NCI-H1092 treated with DMSO at 0.1 percent for 48 hours (cell line): ENCODE measurements at places on chromosomes 3 and 15.
A peak's percentile ranks its signal among the peaks of the same experiment; 100 is the strongest.

DNA sequence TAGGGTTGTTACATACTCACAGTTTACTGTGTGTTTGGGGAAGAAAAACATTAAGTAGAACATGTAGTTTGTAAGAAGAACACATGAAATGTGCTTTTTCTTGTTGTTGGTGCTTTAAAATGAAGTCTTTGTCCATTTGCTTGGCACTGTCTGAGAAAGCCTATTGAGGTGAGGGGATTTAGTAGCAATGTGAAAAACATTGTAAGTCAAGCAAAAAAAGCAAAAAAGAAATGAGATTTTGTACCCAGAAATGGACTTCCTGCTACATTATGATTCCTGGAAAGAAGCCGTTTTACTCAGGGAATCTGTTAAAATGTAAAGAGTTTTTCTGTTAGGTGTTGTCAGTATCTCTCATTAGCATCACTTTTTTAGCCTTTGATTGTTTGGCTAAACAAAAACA is 59.9 kb downstream of the KAT2B start:
- DNase-seq: no peak

GRCh38 chr3:79159736-79160135 is 608.1 kb downstream of the ROBO1 start:
- no peak for DNase-seq

- DNase-seq: no peak
Measured at GRCh38 chr3:47930979-47931378, 85.2 kb downstream of the MAP4 start.

DNA sequence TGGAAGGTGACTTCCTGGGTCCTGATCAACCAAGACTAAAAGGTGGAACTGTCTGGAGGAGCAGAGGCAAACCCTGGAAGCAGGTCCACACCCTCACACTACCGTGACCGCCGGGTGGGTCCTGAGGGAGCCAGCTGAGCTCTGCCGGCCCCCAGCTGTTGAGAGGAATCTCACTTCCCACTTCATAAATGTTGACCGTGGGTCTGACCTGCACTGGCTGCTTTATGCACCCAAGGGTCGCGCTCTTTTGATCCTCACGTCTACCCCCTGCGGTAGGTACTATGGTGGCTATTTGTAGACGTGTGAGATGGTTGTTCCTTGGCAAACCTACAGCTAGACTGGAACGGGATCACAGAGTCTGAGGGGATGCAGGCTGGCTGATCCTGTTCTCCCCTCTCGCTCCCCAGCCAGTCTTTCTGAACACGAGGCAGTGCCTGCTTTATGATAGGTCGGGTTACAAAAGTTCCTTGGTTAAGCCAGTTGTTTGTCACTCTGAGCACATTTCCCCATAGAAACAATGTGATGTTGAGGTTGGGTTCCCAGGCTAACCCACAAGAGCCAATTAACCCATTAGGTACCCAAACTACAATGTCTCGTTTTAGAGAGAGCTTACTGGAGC is 113.0 kb upstream of the ETV5 start:
- DNase-seq: no peak

- no peak for DNase-seq
Measured at GRCh38 chr3:89368846-89369245, 261.4 kb downstream of the EPHA3 start.

- peak; percentile 70 for DNase-seq
Measured at GRCh38 chr15:47669221-47669620, 48.1 kb upstream of the SEMA6D start.

- no peak for DNase-seq
Measured at GRCh38 chr3:9736831-9737230, 5.3 kb downstream of the BRPF1 start.

GRCh38 chr3:27485866-27486265 is 1.7 kb upstream of the SLC4A7 start:
- no peak for DNase-seq

- DNase-seq: no peak
Measured at GRCh38 chr15:94441760-94442159, 210.4 kb downstream of the MCTP2 start.

GRCh38 chr15:75725719-75726607 is 13.3 kb upstream of the CSPG4 start:
- no peak for DNase-seq

DNA sequence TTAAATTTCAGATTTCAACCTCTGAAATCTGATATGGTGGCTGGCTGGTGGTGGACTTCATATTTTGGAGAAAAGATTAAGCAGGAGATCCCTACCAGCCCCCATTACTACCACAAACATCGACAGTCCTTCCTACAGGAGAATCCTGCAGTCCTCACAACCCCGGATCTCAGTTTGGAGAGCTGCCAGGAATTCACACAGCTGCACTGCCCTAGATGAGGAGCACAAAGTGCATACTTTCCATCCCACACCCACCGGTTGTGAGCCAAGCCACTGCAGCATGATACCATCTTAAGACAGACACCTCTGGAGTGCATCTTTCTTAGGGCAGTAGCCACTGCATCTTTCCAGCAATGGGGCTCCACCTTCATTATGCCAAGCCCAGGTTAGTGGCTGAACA is 185.5 kb upstream of the GPR149 start:
- DNase-seq: no peak

GRCh38 chr3:124935794-124936542 is 1.4 kb upstream of the MUC13 start:
- DNase-seq: no peak

DNA sequence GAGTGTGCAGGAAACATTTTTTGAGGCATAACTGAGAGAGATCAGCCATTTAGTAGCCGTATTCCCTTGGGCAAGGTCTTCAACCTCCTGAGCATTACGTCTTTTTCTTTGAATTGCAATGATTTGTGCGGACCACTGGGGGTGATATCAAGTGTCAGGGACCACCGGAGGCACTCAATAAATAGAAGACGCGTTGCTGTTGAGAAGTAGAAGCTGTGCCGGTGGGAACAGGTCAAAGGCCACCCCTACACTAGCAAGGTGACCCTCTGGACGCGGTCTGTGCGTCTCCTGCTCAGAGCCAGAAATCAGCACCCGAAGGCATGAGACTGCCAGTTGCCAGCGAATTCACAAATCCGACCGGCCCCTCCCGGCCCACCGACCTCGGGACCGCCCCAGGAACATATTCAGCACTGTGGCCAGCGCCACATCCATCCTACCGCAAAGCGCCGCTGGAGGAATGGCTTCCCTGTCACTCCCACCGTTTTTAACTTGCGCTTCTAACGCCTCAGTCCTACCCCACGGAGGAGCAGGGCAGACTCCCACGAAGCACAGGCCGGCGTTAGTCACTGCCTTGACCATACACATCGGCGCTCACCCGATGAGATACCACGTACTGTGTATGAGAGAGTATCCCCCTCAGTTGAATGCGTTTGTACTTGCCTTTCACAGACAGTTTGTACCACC is 1.4 kb upstream of the GHSR start:
- no peak for DNase-seq

DNA sequence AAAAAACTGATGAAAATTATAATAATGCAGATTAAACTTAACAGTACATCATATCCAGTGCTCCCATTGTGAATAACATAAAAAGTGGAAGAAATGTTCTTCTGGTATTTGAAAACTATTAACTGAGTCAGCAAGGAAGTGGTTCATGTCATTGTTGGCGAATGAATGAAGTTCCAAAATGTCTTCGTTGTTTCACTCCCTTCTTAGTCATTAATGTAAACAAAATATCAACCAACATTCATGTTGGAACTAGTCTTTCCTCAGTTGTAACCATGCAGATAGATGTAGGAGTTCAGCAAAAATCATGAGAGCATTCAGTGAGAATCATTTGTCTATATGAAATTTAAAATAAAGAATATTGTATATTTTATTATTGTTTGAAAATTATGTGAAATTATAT is 44.1 kb upstream of the ICE2 start:
- no peak for DNase-seq

DNA sequence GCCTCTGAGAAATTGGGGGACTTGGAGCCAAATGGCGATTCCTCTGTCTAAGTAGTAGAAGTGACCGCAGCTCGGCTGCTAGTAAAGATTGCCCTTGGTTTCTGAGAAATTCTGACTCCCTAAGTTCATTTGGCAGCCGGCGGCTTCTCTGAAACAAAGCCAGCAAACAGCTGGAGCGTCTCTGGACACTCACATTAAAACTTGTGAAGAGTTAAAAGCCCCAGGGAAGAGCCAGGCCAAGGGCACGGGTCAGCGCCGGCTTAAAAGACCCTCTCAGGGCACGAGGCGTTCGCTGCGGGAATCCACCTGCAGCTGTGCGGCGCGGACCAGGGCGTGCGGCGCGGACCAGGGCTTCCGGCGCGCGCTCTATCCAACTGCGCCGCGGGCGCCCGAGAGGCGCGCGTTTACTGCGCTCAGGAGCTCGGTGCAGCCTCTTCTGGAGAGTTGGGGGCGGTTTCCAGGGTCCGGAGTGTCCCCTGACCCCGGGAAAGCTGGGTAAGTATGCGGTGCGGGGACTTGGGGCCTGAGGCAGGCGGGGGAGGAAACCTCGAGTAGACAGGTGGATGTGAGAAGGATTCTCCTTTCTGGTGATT is at the start of gene COL6A5:
TSS of gene COL6A5 (plus strand) at position 186 of the 593 bp plus-strand sequence. CDS start 27,967 bp downstream, outside the sequence.
- no peak for DNase-seq

GRCh38 chr3:65500398-65501306 is 538.1 kb downstream of the MAGI1 start:
- DNase-seq: no peak

DNA sequence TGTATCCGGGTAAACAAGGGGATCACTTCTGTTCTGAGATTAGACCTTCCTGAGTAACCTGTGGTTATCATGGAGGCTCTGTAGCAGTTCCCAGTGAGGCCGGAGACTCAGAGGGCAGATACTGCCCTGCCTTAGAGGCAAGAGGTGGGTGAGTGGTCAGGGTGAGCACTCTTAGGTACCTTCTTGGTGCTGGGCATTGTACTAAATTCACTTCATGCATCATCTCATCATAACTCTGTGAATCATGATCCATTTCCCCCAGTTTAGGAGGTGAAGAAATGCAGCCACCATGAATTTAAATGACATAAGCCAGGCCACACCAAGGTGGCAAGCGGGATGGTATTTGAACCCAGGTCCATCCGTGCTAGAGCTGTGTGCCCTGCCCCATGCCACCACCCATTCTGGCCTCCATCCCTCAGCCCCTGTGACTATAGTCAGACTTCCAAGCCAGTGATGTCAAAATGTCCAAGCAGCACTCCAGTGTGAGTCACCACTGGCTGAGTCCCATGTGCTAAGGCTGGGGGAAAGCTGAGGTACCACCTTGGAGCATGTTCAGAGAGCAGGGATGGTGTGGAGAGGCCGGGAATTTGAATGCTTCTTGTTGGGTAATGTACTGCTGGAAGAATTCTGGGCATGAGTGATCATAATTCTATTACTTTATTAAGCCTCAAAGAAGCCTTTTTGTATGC is 88.8 kb downstream of the EPHB1 start:
- DNase-seq: no peak

DNA sequence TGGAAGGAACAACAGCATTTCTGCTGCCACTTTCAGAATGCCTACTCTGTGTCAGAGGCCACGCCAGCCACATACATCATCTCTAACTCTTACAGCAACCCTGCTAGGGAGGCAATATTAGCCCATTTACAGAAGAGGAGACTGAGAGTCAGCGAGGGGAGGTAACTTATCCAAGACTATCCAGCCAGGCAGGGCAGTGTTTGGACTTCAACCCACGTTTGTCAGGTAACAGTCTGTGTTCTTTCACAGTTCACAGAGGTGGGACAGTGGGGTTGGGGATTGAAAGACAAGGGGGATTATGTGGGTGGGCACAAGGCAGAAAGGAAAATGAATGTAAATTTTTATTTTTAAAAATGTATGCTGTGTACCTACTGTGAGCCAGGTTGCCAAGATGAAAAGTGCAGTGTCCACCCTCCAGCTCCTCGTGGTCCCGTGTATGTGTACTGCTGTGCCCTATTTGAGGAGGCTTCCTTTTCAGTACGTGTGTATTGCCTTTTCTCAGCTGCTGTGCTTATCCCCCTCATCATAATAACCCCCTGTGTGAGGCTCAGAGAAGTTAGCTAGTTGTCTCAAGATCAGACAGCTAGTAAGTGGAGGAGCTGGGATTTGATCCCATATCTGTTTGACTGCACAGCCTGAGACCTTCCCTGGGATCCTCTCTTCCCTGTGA is 16.5 kb upstream of the ATP2B2 start:
- DNase-seq: no peak

DNA sequence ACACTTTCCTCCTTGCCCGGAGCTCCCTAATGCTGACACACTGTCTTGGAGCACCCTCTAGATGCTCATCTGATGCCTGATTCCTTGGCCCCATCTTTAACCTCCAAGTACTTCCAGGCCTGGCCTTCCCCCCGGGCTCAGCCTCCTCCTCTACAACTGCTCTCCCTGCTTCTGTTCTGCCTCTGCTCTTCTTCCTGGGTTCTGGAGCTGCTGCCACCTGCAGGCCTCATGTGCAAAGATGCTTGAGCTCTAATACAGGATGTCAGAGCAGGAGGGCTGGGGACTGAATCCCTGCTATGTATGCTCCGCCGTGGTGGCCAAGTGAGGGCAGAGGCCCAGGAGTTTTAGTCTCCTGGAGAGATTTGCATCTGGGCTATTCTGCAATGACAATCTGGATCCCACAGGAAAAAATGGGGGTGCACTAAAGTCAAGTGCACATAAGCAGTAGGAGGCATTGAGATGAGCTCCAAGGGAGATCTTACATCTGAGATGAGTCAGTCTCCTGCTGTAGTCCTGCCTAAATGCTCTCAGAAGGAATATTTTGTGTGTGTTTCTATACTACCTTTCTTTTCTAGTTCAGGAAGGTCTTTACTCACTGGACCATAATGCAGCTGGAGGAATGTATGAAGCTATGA is 296.3 kb downstream of the UACA start:
- peak; percentile 56 for DNase-seq

DNA sequence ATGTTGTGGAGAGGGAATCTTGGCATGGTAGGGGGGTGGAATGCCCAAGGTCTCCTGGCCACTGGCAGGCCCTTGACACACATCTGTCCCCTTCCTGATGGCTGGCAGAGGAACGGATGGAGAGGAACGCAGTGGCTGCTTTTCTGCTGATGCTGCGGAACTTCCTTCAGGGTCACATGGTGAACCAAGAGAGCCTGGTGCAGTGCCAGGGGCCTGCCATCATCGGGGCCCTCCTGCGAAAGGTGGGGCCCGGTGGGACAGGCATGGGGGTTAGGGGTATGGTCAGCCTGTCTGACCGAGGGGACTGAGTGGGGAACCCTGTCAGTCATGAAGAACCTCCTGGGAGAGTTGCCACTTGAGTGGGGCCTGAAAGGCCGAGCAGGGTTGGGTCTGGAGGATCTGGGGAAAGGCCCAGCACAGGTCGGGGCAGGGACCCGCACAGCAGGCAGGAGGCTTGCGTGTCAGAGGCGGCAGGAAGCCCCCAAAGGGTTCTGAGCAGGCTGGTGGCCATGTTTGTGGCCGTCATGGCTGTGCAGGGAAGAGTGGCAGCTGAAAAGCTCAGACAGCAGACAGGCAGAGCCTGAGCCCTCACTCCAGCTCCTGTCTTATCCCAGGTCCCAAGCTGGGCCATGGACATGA is 18.1 kb downstream of the NBEAL2 start:
- DNase-seq: no peak
